ENCODE measurements at places on chromosomes 3 and 15.

DNA sequence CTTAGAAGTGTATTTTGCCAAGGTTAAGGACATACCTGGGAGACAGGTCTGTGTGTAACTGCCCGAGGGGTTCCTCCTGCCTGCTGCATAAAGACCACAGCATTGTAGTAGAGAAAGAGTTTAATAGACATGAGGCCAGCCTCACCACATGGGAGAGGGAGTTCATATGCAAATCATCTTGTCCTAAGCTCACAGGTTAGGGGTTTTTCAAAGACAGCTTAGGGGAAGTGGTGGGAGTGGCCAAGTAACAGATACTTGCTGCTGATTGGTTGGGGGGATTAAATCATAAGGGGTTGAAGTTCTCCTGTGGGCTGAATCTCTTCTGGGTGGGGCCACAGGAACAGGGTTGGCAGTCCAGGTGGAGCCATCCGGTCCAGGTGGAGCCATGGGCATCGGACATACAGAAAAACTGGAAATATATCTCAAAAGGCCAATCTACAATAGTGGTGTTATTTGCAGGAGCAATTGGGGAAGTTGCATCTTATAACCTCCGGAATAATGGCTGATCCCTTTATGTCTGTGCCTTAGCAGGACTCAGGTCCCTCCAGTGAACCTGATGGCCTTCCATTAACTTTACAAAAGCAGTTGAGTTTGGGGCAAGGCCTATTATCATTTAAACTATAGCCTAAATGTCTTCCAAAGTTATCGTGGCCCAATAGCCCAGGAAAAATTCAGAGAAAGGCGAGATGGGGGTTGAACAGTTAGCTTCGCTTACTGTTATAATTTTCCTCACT, 86.0 kb upstream of the MFGE8 start:
- no peak for DNase-seq

DNA sequence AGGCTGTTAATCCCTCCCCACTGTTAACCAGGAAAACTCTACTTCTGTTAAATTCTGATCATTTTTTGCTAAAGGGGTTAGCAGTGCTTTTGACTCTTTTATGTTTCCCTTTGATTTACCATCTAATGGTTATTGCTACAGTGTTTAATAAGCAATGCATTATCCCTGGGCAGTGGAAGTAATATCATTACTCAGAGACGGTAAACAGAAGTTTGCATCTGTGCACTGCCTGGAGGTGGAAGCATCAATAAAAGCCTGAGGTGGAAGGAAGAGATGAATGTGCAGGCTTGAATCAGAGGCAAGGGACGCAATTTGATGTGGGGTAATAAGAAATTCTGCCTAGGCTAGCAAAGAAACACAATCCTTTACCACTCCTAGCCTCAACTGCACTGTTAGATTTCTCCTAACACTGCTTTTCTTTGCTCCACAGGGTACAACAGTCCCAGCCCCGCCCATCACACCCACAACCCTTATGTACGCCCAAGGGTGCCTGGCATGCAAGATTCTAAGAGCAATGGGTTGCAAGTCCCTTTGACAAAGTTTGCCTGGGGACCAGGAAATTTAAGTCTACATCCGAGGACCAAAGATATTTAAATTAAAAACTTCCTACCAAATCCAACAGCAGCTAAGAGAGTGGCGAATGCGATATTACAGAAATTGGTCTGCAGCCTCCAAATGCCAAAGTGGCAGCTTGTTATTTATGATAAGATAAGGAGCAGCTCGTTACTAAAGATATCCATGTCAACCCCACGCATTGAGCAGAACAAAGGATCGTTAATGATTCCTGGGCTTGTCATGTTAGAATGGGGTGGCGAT, 261.4 kb downstream of the FHIT start:
- DNase-seq, result no peak

GRCh38 chr3:114147251-114147650, 31.6 kb downstream of the DRD3 start:
- DNase-seq, result no peak

- DNase-seq, result no peak
Measured at GRCh38 chr3:14803101-14803980, 15.4 kb upstream of the FGD5 start.

DNA sequence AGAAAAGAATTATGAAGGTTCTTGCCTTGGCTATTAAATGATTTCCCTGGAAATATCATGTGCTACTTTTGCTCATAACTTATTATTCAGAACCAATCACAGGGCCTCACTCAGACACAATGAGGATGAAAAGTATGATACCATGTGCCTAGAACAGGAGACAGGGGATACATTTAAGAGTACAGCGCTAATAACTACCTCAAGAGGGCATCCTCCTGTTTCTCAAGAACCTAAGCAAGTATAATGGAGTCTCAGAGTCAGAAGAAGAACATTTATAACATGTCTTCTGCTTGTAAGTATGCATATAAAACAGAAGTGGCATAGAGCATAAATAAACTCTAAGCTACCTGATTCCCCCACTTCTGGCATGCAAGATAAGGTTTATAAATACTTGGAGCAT, 125.4 kb upstream of the MME start:
- no peak for DNase-seq

- no peak for DNase-seq
Measured at GRCh38 chr3:102158080-102158740, 276.6 kb upstream of the ZPLD1 start.

- no peak for DNase-seq
Measured at GRCh38 chr3:145259166-145259880, 901.7 kb downstream of the PLOD2 start.

DNA sequence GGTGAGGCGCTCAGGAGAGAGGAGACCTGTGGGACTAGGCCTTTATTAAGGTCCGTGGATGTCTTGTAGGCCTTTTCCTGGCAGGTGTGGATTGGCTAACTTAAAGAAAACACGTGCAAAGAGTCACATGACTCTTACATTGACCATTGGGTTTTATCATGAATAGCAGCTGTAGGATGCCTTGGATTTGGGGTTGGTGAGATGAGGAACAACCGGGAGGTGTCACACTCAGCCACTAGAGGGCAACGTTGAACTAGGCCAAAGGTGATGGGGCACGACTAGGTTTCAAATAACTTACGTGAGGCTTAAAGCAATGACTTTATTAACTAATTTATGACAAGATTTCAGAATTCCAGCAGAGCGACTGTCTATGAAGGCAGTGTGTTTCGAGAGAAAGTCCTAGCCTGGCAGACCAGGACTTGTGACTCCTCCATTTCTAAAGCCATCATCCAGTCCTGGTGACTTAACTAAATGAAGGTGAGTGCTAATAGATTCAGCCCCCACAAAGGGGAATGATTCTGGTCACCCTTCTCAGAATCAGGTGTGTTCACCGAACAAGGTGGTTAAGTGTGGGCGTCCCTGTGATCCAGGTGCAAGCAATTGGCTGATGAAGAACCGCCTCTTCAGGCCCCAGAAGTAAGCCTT, 345.6 kb downstream of the MCTP2 start:
- no peak for DNase-seq

GRCh38 chr3:141446737-141447136, 40.1 kb upstream of the RASA2 start:
- DNase-seq, result no peak

DNA sequence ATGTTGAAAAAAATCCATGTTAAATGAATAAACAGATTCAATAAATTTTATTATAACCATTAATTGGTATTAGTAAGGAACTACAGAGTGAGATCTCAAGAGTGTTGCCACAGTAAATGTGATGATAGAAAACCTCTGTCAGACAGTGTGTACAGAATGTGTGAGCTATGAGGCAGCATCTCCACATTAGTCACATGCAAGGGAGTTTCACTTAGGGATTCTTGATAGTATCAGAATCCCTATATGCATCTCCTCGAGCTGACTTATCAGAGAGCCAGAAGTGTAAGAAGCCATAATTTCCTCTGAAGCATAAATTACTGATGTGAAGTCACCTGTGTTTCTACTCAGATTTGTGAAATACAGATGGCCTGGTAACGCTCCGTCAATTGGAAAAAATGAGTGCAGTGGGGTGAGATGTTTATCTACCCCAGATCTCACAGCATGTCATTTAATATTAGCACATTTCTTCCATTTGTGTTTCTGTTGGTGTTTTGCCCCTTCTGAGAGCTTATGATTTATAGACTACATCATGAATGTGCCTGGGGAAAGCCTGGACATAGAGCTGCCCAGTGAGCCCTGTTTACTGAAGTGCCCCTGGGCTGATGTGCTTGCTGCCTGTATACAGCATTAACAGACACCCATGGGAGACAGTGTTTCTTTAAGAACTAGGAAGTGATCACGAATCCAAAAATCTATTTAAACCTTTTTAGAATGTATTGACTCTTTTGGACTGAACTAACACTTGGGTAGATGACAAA, 262.4 kb downstream of the CPNE4 start:
- DNase-seq, result no peak

DNA sequence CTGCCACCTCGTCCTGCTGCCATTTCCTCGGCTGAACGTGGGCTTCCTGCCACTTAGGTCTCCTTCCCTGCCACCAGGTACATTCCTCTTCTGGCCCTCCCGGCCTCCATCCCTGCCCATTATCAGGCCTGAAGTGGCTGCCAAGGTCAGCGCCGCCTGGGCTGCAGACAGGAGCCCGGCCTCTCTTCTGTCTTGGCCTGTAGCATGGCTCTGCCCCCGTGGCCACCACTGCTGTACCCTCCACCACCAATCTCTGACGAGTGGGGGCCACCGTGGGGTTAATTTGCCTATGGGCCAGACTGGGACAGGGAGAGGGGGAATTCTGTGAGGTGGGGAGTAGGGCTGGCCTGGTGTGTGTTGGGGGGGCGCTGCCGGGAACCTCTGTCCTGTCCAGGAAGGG, 2.0 kb upstream of the BAHD1 start:
- DNase-seq, result no peak

DNA sequence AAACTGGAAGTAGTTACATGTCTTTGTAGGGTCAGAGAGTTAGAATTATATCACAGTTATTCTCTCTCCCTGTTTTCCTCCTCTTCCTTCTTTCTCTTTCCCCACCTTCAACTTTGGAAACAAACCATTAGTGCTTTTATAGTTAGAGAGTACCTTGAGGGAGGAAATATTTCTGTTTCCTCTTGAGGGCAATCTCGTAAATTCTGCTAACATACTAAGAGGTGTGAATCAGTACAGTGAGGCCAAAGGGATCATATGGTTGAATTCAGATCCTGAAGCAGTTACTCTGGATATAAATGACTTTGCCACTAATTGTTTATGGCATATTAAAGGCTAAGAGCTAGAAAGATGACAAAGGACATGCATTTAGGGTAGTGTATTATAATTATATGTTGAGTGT, 60.3 kb upstream of the CCNL1 start:
- no peak for DNase-seq

- no peak for DNase-seq
Measured at GRCh38 chr3:50484722-50485121, 18.7 kb downstream of the CACNA2D2 start.

GRCh38 chr3:124951511-124952281, 17.1 kb upstream of the MUC13 start:
- no peak for DNase-seq

DNA sequence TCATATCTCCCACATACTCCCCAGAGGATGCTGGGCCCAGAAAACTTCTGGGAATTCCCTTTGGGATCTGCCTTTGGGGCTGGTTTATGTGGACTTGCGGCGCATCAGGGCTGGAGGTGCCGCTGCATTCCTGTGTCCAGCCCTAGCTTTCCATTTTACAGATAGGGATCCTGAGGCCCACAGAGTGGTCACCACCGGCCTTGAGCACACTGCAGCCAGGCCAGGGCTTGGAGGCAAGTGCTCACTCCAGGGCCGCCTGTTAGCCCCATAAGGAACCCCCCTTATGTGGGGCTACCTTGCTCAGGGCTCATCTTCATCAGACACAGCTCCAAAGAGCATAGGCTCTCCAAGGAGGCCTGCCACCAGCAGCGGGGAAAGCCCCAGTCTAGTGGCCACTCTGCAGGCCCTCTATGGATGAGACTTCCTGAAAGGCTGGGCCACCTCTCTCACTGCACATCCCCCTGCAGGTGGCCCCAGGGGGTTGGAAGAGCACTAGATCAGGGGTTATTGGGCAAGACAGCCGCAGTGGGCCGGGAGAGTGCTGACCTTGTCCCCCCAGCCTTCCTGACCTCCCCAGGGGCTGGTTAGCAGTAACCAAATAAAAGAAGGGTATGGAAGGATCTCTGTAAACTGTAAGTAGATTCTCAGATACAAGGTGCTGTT, 9.2 kb upstream of the ATP2B2 start:
- DNase-seq, result no peak

- DNase-seq, result no peak
Measured at GRCh38 chr15:68334661-68335124, 57.1 kb downstream of the FEM1B start.

DNA sequence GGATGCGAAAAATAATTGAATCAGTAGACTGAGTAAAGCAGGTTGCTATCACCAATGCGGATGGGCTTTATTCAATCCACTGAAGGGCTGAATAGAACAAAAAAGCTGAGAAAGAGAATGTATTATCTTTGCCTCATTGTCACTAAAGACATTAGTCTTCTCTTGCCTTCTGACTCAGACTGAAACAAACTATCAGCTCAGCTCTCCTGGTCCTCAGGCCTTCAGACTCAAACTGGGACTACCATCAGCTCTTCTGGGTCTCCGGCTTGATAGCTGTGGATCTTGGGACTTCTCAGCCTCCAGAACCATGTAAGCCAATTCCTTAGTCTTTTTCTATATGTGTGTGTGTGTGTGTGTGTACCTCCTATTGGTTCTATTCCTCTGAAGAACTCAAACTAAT, 12.6 kb downstream of the IFT57 start:
- no peak for DNase-seq

GRCh38 chr3:9247941-9248521, 1.4 kb downstream of the SRGAP3 start:
- no peak for DNase-seq

- DNase-seq, result no peak
Measured at GRCh38 chr15:72168808-72169190, 28.8 kb downstream of the GRAMD2A start.

DNA sequence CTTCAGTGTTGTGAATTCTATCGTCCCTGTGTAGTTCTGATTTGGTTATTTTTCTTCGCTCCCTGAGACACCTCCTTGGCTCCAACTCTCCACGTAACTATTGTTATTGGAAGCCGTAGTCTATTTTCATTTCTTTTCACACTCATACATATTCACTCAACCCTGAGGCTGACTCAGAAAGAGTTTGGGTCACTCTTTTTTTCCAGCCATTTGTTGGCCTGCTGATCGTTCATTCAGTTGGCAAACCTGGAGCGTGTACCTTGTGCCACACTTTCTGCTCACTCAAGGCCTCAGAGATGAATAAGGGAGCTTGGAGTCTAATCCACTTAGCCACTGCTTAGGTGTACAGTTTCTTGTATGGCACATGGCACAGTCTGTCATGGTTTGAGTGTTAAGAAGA, 22.4 kb downstream of the GYG1 start:
- no peak for DNase-seq

DNA sequence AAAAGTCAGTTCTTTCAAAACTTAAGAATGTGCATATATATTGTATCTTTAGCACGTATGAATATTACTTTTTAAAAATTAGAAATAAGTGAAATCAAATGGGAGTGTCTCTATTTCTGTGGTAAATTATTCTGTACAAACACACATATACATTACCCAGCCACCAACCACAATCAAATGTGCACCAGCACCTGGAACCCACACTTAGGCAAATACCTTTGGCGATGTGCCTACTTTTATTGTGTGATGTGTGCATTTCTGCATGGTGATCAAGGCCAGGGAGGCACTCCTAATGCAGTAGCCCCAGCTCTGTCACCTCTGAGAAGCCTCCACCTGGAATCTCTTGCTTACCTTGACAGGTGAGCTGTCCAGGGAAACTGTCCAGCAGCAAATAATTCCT, 76.9 kb downstream of the PIK3R4 start:
- DNase-seq, result no peak
